Activated T-helper 1 cell treated with Interleukin-2 at 50 U/mL for 16 hours (primary cell): ENCODE measurements at places on chromosomes 13 and 19.

DNA sequence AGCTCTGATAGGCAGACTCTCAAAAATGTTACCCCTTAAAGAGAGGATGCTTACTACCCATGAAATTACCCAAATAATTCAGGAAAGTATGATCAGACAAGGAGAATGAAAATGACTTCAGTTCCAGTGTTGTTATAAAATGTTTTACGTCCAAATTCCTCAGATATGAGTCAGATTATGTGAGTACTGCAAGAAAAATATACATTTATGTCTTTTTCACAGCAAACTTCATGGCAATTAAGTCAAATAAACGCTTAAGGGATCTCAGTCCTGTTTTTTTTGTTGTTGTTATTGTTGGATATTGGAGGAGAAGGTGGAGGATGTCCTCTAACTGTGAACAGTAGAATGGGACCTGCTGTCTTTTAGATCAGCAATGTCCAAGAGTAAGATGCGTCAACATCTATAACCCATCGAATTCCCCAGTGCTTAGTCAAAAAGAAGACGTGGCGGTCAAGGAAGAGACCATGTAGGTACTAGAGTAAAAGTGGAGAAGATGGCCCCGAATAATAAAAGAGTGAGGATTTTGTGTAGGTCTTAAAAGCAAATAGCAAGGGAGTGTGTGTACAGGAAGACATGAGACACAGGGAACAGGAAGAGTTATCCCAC lies 215.4 kb upstream of the IRS2 start:
- DNase-seq, result no peak

DNA sequence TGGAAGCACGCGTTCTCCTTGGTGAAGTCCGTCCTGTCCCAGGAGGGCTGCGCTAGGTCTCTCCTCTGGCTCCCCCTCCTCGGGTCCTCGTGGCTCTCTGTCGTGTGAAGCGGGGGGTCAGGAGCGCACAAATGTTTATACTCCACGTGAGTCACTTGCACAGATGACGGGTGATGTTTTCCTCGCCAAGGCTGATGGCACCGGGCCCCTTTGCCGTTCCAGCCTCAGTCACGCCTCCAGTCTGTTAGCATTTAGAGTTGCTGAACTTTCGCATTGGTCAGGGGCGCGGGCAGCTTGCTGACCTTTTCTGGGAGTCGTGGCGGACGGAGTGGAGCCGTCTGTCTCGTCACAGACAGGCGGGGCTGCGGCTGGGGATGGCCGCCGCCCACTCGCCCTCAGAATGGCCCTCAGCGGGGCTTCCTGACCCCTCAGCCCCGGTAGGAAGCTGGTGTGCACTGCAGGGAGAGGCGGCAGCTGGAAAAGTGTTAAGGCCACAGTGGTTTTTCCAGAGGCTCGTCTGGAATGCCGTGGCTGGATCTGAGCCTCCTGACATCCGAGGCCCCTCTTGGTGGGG lies 13.7 kb downstream of the KLHL26 start:
- no peak for DNase-seq

- DNase-seq, result no peak
Observed at GRCh38 chr19:1240925-1241324, 626 bp upstream of the ATP5F1D start.

DNA sequence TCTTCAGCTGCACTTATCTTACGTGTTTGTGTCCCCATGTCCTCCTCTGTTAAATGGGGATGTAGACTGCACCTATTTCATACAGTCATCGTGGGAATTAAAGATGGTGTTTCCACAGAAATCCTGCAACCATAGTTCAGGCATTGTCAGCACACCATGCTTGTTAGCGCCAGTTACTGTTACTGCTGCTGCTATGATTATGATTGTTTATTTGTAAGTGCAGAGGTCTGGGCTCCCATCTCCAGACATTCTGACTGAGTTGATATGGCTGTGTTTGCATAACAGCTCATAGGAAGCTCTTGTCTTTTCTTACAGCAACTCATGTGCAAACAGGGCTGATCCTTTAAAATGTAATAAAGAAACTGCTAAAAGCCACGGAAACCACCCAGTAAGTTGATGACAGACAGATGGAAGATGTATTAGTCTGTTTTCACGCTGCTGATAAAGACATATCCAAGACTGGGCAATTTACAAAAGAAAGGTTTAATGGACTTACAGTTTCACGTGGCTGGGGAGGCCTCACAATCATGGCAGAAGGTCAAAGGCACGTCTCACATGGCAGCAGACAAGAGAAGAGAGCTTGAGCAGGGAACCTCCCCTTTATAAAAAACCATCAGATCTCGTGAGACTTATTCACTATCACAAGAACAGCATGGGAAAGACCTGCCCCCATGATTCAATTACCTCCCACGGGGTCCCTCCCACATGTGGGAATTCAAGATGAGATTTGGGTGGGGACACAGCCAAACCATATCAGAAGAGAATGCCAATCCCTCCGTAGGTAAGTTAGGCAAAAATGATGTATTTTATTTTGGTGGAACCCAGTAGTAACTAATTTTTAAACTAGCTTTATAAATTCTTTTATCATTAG lies 1.6 kb downstream of the ZSCAN5A start:
- DNase-seq, result no peak

DNA sequence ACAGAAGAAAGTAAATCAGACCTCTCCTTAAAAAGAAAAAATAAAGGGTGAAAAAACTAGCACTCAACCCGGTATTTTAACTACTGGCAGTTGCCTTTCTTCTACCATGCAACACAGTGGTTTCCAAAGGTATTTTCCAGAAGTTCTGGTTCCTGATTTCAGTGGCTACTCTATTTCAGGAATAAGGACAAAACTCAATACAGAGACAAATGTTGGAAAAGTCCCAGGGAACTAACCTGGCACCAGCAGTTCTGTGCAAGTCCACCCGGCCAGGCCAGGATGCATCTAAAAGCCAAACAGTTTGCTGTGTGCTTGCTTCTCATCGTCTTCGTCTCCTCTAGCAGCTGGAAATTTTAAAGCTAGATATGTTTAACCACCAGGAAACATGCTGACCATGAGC lies 52.5 kb downstream of the FOXO1 start:
- no peak for DNase-seq
